ENCODE measurements at places on chromosomes 12 and 14.

- no peak for DNase-seq
Measured at GRCh38 chr12:7017870-7018349, 366 bp downstream of the LPCAT3 start.

DNA sequence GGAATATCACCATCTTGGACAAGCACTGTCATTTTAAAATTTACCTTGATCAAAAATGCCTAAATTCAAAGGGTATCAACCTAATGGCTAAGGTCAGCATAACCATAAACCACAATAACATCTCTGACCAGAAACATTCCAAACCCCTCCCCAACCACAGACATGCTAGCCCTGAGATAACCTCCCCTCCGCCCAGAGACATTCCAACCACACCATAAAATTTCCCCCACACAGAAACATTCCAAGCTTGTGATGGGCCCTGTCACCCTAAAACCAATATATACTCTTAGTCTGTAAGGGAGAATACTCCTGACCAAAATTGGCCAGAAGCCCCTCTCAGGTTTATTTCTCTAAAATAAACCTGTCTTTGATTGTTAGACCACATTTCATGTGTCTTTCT lies 17.7 kb downstream of the EPYC start:
- DNase-seq = no peak

DNA sequence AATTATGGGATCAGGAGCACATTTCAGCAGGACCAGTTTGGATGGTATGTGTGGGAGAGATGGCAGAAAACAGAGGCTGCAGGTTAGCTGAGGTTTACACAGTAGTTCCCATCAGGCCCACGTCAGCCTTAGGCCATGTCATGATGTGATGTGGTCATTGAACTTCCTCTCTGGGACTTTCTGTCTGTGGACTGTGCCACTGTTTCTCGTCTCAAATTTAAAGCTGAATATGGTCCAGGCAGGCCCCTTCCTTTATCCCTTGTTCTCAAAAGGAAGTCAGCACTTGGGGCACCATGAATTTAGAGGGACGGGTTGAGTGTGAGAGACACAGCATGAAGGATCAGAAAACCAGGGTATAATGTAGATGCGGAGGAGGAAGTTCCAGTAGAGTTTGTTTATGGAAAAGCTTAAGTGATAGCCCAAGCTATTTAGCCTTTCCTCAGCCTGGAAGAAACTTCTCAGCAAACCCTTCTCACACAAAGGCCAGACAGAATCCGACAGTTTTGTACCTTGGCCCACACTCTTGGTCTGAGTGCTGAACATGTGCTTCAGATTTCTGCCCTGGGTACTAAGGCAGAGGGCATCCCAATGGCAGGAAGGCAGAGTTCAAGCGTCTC lies 3.6 kb upstream of the IGFBP6 start:
- DNase-seq = no peak

DNA sequence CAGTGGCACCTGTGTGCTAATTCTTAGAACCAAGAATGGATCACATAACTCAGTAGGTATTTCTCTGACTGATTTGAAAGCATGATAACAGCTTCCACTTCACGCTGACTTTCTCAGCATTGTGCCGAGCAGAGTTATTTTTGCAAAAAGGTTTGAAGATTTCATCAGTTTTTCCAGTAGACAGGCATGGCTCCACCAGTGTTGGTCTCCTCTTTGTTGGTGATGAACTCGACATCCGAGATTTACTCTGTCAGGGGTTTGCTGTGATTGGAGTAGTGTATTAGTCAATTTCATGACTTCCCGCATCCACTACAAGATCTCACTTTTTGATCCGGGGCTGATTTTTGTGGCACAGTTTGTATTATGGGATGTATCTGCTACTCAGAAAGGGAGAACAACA lies 85.3 kb downstream of the PRKCH start:
- no peak for DNase-seq

- peak; percentile 58 for DNase-seq
Measured at GRCh38 chr12:54126696-54127537, 61.9 kb downstream of the SMUG1 start.

DNA sequence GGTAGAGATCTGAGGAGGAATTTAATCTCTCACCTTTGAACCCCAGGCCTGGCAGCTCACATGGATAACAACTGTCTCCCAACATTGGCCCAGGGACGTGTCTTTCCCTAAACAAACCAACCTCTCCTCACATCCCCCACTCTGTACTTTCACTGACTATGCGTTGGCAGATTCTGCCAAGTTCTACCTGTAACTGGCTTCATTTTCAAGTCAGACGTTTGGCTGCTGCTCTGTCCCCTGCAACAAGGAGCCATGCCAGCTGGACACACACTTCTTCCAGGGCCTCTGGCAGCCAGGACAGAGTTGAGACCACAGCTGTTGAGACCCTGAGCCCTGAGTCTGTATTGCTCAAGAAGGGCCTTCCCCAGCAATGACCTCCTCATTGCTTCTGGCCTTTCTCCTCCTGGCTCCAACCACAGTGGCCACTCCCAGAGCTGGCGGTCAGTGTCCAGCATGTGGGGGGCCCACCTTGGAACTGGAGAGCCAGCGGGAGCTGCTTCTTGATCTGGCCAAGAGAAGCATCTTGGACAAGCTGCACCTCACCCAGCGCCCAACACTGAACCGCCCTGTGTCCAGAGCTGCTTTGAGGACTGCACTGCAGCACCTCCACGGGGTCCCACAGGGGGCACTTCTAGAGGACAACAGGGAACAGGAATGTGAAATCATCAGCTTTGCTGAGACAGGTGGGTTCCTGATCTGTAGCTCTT lies at the start of gene INHBC:
TSS of gene INHBC (plus strand) at position 268 of the 707 bp plus-strand sequence. CDS start at position 371, 103 bp downstream.
- DNase-seq = no peak

DNA sequence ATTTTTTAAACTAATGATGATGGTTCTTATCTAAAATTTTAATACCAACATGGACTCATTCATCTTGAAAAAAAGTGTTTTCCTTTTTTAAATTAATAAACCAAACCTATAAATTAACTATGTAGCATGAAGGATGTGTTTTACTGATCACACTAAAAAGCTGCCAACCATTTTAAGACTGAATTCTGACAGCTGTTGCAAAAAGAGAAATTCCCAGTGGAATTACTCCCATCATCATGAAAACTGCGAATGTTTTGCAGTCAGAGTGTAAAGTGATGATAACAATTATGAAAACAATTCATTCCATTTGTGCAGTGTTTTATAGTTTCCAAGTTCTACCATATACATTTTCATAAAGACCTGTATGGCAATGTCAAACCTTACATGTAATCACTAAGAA lies 232.8 kb downstream of the SLC2A13 start:
- no peak for DNase-seq

- no peak for DNase-seq
Measured at GRCh38 chr12:104656921-104657320, 200.2 kb downstream of the CHST11 start.
